ENCODE measurements at places on chromosomes 2 and 18.

DNA sequence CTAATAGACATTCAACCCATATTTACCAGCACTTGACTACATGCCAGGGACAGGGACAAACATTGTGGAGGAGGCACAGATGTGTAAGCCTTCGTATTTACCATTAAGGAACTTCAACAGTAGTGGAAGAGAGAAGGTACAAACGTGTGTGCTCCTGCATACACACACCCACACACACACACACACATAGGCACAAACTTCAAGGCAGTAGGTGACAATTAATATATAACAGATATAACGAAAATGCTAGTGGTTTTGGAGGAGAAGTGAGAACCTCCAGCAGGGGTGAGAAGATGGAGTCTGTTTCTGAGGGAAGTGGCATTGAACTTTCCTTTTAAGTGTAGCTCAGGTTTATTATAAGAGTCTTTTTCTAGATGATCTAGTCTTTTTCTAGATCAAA is 231.1 kb downstream of the SETBP1 start:
- DNase-seq = no peak

GRCh38 chr2:158715357-158715756 is 79.8 kb upstream of the DAPL1 start:
- no peak for DNase-seq

DNA sequence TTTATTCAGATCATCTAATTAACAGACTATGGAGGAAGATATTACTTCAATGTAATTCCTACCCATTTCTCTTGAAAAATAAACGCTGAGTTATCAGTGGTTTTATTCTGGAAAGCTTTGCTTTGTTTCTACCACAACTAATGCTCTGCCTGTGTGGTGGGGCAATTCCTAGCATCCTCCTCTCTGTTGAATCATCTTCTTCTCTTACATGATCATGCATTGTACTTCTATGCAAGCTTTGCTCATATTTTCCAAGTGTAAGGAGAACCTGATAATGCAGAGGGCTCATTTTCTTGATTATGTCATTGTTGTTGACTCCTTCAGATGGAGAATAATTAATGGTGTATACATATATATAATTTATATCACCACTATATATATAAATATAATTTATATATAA is 46.7 kb downstream of the CCDC195 start:
- no peak for DNase-seq

- no peak for DNase-seq
These were observed 876.6 kb downstream of the DCDC2C start for GRCh38 chr2:4579977-4580376.

DNA sequence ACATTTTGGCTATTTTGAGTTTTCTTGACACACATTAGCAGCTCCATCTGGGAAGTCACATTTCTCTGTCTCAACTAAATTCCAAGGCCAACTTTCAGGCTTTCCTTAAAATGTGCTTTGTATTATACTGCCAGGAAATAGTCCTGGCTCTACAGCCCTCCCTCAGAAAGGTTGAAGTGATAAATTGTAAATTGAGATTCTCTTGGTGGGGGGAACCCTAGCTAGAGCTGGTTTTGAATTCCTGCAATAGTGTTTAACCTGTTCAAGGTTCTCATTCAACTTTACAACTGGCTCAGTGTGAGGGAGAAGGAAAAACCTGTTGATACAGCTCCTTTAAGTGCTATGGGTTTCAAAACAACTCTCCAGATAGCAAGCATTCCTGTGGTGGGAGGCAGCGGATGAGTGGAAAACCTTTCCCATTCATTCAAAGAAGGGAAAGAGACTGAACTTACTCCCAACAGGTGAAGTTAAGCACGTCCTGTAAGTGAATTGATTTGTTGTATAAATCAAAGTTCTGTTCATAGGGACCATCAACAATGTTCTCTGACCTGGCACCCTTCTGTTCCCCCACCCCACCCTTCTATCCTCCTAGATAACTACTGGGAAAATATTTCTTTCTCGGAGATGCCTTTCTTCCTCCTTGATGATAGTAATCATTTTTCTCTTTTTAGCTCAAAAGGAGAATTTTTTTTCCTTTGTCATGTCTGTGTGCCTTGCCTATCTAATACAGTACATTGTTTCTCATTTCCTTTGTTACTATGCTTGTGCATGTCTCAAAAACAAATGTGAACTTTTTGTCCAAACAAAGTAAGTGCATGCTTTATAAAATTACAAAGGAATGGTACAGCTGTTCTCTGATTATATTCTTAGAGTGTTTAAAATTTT is 44.2 kb upstream of the SLC39A10 start:
- DNase-seq = no peak

GRCh38 chr2:225120186-225120585 is 77.9 kb upstream of the DOCK10 start:
- no peak for DNase-seq

DNA sequence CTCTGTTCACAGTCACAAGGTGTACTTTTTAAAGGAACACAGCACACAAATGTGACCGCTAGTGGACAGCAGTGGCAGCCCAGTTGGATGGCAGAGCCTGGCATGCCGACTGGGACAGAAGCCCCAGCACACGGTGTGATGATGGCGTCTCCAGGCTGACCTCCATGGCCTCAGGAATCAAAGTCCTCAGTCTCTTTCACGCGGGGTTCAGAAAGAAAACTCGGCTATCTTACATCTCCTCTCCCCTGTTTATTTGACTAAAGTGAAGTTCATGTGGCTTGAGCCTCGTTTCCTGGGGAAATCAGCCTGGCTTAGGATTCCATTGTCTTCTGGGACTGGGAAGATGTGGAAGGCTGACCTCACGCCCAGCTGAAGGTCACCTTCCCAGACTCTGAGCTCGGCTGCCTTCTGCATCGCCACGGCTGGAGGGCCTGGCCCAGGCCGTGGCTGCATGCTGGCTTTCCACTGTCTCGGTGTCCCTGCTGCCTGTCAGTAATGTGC is 56.1 kb downstream of the ASAP2 start:
- DNase-seq = no peak

GRCh38 chr2:238489431-238489830 is 62.7 kb downstream of the ASB1 start:
- DNase-seq = no peak

DNA sequence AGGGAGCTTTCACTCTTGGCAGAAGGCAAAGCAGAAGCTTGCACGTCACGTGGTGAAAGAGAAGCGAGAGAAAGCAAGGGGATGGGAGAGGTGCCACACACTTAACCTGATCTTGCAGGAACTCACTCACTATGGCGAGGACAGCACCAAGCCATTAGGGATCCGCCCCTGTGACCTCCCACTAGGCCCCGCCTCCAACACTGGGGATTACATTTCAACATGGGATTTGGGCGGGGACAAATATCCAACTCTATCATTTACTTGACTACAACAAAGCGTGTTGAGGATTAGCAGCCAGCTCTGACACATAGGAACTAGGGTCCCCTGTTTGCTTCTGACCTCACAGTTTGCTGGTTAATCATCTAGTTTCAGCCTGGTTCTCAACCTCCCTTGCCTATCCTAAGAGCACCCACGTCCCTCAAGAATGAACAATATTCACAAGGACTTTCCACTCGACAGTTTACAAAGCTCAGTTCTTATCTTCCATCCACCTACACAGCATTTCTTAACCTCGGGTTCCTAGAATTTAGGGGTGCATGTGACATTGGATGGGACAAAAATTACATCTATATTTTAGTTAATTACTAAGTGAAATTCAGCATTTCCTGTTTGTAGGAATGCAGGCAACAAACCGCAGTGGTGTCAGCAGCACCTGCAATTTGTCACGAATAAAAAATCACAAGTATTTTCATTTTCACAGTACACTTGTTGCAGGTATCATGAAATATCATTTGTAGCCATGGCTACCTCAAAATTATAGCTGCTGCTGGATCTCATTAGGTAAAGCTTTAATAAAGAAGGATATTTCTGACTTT is 36.0 kb downstream of the LBH start:
- DNase-seq = peak; percentile 17

DNA sequence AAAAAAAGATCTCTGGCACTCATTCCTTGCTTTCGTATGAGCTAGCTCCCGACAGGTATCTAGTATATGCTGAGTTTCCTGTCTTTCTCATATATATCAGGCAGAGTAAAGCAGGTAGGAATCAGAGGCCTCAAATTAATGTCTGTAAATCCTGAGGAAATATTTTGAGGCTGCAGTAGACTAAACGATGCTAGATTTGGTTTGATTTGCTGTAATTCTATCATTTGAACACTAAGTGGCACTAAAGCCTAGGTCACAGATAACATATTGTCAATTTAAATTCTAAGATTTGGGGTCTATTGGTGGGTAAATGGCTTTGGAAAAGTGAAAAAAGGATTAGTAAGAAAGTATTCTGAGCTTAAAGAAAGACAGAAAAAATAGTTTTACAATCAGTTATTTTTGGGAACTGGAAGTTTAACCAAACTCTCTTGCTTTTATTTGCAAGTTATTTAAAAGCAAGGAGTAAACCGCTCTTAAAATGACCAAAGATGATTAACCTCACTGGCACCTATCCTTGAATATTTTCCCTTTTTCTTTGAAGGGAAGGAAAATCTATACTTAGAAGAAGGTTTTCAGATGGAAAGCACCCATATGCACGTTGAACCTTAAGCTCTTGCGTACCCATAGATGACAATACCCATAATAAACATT is 37.6 kb upstream of the SLC4A10 start:
- DNase-seq = no peak

DNA sequence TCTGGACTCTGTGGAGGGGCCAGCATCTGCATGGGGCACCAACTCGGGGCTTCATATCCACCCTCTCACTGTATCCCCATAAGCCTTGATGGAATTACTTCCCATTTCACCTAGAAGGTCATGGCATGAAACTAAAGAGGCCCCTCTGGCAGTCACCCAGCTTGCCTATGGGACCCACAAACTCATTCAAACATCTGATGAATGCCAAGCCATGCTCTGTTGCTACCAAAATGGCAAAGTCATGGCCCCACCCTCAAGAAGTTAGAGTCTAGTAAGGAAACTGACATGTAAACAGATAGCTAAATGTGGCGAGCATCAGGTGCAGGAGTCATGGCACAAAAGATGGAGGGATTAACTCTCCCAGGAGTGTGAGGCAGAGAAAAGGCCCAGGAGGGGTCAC is 14.5 kb downstream of the CYB5A start:
- DNase-seq = no peak

DNA sequence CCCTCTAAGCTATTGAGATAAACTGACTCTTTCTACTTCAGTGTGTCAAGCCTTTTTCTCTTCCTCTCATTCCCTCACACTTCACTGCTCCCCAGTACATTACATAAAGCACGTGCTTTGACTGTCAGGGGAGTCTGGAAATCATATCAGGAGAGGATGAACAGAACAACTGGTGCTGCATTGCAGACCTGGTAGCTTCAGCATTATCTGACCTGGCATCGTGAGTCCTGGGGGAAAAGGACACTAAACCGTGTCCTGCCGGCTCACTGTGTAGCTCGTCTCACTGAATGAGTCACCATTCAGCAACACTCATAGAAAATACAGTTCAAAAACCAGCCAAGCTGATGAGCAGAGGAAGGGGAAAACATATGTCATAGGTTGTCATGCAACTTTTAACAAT is 108.5 kb upstream of the UNC80 start:
- no peak for DNase-seq

DNA sequence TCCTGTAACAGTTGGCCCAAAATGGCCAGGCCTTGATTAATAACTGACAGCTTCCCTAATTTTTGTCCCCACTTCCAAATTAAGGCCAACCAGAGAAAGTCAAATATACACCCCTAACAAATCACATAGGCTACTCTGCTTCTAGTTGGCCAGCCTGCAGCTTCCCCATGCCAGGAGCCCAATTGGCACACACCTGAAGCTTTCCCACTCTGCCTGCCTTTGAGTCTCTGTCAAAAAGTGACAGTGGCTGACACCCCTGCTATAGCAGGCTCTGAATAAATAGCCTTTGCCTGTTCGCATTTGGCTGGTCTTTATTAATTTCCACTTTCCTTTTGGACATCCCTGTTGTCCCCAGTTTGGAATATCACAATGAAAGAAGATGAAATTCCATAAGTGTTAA is 256.6 kb upstream of the NCKAP5 start:
- no peak for DNase-seq

DNA sequence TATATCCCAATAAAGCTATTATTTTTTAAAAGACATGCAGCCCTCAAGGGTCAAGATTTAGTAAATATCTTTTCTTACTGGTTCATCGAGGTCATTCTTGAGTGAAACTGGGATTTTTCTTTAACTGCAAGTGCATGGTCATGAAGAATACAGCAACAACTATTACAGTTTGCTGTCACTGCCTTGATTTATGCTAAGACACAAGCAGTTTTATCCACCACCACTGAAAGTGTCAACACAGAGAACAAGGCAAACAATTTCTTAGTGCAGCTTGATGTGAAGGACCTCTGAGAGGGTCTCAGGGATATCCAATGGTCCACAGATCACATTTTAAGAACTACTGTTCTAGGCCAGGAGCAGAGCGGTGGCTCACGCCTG is 12.1 kb downstream of the SP3 start:
- no peak for DNase-seq

DNA sequence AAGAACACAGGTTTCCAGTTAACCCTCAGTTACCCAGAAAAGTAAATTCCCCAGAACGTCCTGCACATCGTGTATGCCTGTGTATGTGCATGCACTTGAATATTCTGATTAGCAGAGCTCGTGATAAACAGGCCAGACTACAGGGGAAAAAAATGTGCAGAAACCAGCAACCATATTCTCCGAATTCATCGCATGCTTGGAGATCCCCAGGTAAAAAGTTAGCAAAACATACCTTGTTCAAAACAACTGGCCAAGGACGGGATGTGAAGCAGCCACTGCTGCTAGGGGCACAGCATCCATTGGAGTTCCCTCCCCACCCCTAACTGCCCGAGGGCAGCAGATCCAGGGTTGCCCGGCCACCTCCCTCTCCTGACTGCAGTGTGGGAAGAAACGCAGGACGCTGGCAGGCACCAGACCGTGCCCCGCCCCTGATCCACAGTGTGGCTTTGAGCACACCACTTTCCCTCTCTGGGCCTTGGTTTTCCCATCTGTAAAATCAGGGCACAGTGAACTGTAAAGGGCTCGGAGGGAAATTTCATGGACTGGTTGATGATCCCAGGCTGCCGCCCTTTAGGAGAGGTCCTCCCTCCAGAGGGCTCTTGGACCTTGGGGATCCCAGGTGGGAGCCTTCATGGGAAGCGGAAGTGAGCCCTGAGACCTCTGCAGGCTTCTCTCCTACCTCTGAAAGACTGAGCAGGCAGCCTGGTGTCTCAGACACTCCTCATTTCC is 11.9 kb upstream of the ARID5A start:
- DNase-seq = no peak

DNA sequence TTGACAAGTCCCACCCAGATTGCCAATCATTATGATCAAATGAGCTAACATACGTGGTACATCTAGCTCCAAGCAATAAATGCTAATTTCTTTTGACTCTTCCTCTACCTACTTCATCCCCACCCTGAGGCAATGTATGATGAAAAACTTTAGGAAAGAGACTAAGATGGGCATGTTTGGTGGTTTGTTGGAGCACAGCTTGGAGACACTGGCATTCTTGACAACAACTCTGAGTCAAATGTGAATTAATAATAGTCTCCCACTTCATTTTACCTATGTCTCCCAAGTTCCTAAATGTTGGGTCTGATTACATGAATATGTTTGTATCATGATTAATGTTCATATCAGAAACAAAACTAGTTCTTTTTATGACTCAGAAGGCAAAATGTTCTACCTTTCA is 36.6 kb downstream of the EXOC6B start:
- DNase-seq = no peak
